ENCODE measurements at places on chromosomes 12 and 14.

DNA sequence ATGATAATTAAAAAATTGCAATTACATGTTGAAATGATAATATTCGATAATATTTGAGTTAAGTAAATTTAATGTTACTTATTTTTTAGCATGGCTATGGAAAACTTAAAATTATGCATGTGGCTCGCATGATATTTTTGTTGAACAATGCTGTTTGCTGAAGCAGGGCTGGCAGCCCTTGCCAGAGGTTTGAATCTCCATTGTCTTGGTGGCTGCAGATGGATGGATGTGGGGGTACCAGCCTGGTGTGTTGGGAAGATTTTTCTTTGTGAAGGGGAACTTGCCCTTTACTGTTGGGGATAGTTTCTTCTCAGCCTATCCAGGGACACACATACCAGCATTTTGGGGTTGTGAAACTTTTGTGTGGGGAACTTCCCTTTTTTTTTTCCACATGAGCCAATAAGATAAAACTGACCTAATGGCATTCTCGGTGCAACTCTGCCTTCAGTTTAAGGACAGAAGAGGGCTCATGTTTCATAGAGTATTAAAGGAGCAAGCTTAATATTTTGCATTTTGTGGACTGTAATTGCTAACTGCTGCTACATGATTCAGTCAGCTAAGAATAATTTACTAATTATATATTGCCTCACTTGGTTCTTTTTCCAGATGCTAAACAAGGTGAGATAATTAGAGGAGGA, 8.8 kb downstream of the RASSF3 start:
- DNase-seq: no peak

- no peak for DNase-seq
Measured at GRCh38 chr14:23829736-23830471, 123.7 kb upstream of the DHRS4 start.

DNA sequence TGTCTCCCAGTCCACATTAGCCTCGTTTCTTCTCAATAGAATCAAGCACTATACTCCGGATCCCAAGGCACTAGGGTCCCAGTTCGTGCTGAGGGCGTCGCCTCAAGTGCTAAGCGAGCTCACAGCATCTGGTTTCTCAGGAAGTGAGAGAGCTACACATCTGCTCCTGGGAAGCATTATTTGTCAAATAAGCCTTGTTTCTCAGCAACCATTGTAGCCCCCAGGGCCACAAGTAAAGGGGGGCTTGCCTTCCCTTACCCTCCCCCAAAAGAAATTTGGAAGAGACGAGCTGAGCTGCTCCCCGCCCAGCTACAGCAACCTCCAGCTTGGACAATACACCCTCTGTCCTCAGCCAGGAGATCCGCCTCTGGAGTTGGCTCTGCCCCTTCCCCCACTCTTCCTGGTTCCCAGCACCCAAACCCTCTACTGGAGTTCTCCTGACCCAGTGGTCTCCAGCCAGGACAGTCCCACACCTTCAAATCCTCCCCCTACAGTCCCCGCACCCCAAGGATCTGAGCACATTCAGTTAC, 5.7 kb upstream of the TNS2 start:
- no peak for DNase-seq

DNA sequence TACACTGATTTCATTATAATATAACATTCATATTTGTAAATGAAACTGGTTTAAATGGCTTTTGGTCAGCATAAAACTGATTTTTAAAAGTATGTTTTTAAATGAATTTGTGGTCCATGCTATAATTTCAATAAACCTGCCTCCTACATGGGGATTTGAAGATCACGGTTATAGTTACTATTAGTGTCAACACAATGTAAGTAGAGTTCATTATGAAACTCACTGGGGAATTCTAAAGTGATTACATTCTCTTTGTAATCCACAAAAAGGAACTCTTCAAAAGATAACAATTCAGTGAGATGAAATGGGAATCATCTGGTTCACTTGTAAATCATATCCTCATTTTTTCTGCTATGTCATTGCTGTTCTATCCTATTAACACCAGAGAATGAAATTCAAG, 204.5 kb upstream of the G2E3 start:
- no peak for DNase-seq

GRCh38 chr14:89695846-89696245, 258.7 kb downstream of the EFCAB11 start:
- DNase-seq: no peak

All from glutamatergic neuron (in vitro differentiated cells).